CD8-positive, alpha-beta T cell (primary cell): ENCODE measurements at places on chromosomes 11 and 22. TPM values are rescaled to one million over a fixed set of nuclear protein-coding genes. Genes with fewer than 3 reads are reported as not detected.

The DAGLA gene
- total RNA-seq: 0.08 TPM

The OR6A2 gene
- total RNA-seq: not detected

The CD6 gene
- total RNA-seq: 793 TPM

The FREY1 gene
- 5.1 TPM for total RNA-seq

The GANAB gene
- total RNA-seq: 184 TPM

The CARD10 gene
- total RNA-seq: not detected

The HBG1 gene
- not detected for total RNA-seq

The TMEM45B gene
- total RNA-seq: 0.81 TPM

The APOL5 gene
- total RNA-seq: not detected

The SHISA8 gene
- 0.72 TPM for total RNA-seq

The DTX4 gene
- 0.97 TPM for total RNA-seq

The FAR1 gene
- total RNA-seq: 34.0 TPM

The USP2 gene
- 5.9 TPM for total RNA-seq

The LGALS1 gene
- 20.8 TPM for total RNA-seq

The GAS2 gene
- 1.4 TPM for total RNA-seq

The NCF4 gene
- total RNA-seq: 1.1 TPM

The TESMIN gene
- 2.5 TPM for total RNA-seq

The SSH3 gene
- total RNA-seq: 5.9 TPM

The FXYD6 gene
- not detected for total RNA-seq

The EP300 gene
- 157 TPM for total RNA-seq

The PKNOX2 gene
- not detected for total RNA-seq

The BRSK2 gene
- 0.19 TPM for total RNA-seq

The GGTLC2 gene
- total RNA-seq: not detected

The RPS6KA4 gene
- total RNA-seq: 10.1 TPM

The ARCN1 gene
- 81.2 TPM for total RNA-seq

The PDE2A gene
- total RNA-seq: 3.8 TPM

The HDHD5 gene
- 9.2 TPM for total RNA-seq

The CCT8L2 gene
- total RNA-seq: not detected

The GLYAT gene
- total RNA-seq: not detected

The RAB36 gene
- 0.52 TPM for total RNA-seq

The OR8K3 gene
- total RNA-seq: not detected

The ADM2 gene
- total RNA-seq: 1.5 TPM

The INPP5J gene
- total RNA-seq: 0.14 TPM

The RIC3 gene
- 37.1 TPM for total RNA-seq

The OR51V1 gene
- not detected for total RNA-seq

The CTTN gene
- total RNA-seq: 0.27 TPM

The MRPL23 gene
- 31.4 TPM for total RNA-seq

The YPEL1 gene
- total RNA-seq: 3.2 TPM
